Peyer's patch (tissue), 4 donors: ENCODE measurements at places on chromosomes 7 and 10. TPM values are rescaled to one million over a fixed set of nuclear protein-coding genes. Genes with fewer than 3 reads are reported as not detected.

DNA sequence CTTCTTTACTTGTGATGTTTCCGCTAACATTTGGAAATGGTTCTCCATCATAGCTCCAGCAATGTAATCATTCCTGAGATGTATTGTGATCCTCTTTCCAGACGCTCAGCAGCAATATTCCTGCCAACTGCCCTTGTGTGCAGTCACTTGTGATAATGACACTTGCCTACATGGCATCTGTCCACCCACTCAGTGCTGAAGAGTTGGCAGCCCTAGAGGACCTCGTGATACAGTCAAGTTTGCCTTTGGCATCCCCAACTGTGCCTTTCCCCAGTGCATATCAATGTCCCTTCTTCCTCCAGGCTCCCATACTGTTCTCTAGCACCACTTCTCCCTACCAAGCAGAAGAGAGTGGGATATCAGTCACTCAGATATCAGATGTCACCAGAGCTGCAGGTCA is 64.9 kb downstream of the MYOF start:
- DNase-seq, result no peak

DNA sequence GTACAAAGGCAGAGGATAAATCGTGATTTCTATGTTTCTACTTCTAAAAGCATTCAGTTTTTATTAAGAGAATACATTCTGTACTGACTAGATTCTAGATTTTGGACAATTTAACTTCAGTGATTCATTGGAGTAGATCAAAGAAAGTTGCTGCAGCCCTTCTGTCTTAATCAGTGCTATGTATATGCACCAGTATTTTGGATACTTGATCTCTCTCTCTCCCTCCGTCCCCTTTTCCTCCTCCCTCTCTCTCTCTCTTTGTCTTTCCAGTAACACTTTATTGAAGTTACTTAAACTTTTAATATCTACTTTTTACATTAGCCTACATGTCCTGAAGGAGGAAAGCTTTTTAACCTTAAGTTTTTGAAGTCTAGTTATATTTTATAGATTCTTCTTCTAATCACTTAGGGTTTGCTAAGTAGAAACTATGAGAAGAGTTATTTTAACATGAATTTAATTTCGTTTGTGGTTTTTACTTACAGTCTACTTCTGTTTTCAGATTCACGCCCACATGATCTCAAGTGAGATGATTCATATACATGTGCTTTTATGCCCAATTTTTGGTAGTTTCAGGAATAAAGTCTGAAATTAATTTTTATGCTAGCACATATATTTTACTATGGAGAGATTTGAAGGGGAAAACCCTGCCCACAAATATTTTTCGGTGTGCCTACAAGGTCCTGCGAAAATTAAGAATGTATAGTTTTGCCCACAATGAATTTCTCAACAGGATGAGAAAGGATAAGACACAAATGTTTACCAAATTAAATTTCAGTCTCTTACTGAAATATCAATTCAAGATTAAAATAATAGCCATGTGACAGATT is 9.1 kb downstream of the MDFIC start:
- no peak for DNase-seq

DNA sequence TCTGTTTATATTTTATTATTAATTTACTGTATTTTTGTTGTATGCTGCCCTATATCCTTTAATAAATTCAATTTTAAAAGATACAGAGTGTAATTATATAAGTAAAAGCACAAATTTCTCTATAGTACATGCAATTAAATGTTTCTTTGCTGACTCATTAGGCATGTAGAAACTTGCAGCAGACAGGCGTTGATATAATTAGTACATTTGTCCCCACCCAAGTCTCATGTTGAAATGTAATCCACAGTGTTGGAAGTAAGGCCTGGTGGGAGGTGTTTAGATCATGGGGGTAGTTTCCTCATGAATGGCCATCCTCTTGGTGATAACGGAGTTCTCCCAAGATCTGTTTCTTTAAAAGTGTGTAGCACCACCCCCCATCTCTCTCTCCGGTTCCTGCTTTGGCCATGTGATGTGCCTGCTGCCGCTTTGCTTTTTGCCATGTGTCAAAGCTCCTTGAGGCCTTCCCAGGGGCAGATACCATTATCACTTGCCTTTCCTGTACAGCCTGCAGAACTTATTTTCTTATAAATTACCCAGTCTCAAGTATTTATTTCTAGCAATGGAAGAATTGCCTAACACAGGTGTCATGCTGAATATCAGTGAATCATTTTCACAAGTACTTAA is 63.7 kb downstream of the TSPAN12 start:
- no peak for DNase-seq

DNA sequence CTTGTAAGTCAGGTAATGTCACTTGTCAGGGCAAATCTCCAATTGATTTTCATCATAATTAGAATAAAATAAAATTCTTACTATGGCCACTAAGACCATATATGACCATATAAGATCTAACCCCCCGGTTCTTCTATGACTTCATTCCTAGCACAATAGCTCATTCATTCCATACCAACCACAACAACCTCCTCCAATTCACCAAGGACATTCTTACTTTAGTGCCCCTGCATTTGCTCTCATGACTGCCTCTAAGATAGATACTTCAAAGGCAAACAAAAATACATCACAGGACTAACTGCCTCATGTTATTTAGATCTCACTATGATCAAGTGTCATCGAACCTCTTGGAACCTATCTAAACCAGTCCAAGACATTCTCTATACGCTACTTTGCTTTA is 90.8 kb downstream of the SNX13 start:
- no peak for DNase-seq

DNA sequence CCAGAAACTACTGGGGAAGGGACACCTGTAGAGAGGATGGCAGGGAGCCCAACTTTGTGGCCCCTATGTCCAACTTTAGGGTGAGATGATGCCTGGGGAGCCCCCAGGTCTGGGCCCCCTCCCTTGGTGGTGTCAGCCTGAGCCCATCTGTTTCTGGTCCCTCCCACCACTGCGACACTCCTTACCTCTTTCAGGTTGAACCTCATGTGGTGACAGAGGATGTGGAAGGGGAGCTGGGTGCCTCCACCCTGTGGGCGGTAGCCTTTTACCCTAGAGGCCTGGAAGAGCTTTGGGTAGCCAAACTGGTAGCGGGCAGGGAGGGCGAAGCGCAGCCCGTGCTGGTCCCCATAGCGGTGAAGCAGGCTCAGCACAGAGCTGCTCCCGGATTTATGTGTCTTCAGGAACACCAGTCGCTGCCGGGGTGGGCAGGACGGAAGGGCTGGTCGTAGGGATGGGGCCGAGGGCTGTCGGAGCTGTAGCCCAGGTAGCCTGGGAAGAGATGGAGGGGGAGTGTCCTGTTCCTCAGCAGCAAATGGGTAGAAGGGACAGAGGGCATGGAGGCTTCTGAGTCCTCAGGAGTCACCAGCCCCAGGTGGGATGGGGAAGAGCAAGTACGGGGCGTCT is 2.0 kb downstream of the GAL3ST4 start:
- peak; percentile 45 for DNase-seq

MAPK8 gene
- total RNA-seq, result 65.8 TPM

DNA sequence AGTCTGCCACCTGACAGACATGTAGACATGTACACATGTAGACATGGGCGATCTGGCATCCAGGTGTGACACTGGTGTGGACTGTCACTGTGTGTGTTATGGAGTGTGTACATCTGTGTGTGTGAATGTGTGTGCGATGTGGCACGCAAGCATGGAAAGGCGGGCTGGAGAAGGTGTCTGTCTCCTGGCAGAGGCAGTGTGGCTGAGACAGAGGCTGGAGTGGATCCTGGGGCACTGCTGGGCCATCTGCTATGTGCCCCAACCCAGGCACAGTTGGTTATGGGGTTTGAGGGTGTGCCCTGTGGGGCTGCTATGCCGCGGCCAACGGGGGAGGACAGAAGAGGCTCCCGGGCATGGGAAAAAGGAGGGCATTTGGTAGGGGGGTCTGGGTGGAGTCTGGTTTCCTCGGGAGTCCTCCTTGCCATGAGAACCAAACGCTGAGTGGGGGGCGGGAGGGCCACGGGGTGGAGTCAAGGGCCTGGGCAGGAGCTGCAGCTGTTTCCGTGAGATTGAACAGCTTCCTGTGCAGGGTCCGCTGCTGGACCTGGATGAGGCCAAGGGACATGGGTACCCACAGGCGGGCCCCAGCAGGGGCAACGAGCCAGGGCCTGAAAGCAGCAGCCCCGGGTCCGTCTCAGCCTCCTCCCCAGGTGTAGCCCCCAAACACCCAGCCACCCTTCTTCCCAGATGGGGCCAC is 1.3 kb downstream of the ELN start:
- DNase-seq, result no peak

DNA sequence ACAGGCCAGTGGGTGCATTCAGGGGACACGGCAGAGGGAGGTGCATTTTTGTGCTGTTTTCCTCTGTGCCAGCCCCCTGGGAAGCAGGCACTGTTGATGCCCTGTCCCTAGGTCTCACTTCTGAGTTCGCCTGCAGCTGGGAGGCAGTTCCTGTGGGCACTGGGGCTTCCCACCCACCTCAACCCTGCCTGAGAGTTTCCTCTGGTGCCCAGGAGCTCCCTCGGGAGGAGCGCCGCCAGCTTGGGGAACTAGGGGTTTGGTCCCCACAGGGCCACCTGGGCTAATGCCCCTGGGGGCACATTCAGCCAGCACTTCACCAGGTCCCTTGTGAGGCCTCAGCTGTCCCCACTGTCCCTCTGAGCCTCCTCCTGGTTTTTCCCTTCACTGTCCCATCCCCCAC is 178.2 kb upstream of the RHEB start:
- no peak for DNase-seq

DNA sequence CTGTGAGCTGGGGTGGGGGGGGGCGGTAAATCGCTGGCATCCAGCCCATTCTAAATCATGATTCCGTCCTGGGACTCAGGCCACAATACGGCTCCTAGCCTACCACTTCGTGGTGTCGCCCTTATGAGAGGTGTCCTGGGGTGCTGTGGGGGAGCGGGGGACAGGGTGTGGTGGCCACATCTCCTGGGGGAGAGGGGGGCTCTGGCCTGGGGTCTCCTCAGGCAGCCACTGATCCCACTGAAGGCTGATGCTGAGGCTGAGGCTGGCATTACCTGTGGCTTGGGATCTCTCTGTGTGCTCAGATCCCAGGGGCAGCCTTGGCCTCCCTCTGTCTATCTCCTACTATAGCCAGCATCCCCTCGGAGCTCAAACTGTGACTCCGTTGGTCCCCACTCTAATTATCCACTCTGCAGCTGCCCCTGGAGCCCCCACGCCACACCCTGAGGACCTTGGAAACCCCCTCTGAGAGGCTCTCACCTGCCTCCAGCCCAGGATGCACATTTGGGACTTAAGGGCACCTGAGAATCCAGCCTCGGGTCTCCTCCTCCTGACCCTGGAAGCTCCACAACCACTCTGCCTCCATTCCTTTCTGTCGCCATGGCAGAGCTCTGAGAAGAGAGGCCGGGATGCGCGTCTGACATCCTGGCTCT is 249.3 kb upstream of the TCERG1L start:
- DNase-seq, result no peak

SPDYE8 gene
- not detected for total RNA-seq

ANKRD7 gene
- total RNA-seq, result not detected

GRCh38 chr7:133678137-133678814 is 425.4 kb downstream of the EXOC4 start:
- DNase-seq, result no peak

GRCh38 chr7:70544016-70544415 is 587.9 kb upstream of the GALNT17 start:
- DNase-seq, result no peak

- DNase-seq, result no peak
Measured at GRCh38 chr10:69614130-69614529, 15.9 kb upstream of the FAM241B start.

- DNase-seq, result no peak
Measured at GRCh38 chr10:60389413-60390025, at the start of gene ANK3. Gene ANK3 (minus strand): TSS chr10:60389875. CDS start chr10:60389538, 337 bp downstream.

THSD7A gene
- 4.1 TPM for total RNA-seq

GRCh38 chr7:100745184-100745583 is 11.8 kb downstream of the ZAN start:
- DNase-seq, result no peak

VAX1 gene
- total RNA-seq, result not detected

SHH gene
- total RNA-seq, result 2.5 TPM

DNA sequence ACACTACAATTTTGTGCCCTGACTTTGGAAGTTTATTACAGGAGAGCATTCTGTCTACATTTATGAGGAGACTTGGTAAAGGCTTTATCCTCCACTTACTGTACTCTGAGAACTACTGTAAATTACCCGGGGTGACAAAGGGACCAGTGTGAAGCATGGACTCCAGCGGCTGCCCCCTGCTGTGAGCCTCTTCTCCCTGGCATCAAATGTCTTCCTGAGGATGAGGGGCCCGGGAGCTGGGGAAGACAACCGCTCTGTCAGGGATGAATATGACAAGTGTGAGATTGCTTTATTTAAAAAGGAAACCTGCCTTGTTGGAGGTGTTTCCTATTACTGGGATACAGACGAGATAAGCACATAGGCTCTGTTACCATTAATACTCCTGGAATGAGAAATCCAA is 714.8 kb downstream of the CCSER2 start:
- DNase-seq, result no peak

POLD2 gene
- total RNA-seq, result 7.4 TPM

OPALIN gene
- total RNA-seq, result not detected

DNA sequence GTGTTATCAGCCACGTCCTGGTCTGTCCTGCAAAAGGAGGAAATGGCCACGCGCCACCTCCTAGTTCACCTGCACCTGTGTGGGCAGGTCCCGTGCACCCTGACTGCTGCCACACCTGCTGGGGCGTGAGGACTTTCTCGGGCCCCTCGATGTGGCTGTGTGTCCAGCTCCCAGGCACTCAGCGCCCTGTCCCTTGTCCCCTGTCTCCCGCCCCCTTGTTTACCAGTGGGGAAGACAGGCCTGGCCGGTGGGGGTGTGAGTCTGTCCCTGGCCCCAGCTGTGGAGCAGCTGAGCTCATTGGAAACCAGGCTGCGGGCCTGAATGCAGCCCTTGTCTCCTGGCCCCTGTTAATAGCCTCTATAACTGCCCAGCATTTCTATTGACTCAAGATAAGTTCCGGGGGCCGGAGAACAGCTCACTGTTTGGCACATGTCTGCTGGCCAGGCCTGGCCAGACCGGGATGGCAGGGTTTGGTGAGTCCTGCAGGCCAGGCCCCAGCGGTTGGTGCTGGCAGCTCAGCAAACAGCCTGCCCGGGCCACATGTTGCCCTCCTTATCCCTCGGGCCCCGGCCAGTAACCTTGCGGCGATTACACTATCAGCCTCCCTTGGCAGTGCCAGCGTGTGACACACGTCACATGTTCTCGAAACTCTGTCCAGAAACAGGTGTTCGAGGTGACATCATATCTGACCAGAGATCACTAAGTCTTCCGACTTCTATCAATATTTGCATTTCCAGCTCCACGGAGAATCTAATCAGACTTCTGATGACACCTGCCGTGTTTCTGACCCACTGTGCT is 52.1 kb downstream of the FOXL3 start:
- DNase-seq, result no peak

DNA sequence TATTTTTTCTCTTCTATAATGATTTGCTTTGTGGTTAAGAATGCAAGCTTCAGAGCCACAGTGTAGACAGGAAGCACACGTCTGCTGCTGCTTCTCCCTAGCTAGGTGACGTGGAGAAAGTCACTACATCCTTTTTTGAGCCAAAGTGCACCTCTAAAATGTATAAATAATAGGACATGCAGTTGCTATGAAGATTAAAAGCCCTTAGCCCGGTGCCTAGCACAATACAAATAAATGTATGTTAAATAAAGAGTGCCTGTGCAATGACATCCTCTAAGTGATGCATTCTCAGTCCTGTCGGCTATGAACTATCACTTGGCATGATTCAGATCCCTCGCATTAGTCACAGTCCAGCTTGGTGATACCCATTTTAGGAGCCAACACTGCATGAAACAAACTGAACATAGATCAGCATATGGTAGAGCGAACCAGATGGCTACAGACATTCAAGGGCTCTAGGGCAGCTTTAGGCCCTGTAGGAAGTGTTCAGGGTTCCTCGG is 4.8 kb upstream of the TRDMT1 start:
- DNase-seq, result no peak
